NCI-H526 treated with DMSO at 0.1 percent for 48 hours (cell line): ENCODE measurements at places on chromosomes 3 and 15.

DNA sequence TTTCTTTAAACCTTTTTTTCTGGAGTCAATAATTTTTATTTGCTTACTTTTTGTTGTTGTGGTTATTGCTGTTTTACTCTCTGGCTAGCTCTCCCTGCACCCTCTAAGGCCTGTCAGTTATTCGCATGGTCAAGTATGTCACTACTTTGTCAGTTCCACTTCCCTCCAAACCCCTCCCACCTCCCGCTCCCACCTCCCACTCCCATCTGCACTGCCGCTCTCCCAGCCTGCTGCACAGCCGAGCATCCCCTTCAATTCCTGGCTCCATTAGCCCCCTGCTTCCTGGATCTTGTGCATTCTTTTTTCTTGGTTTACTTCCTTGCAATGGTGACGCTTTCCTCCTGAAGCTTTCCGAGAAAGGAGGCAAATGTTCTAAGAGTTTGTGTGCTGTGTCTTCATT lies 218.0 kb downstream of the XXYLT1 start:
- DNase-seq = no peak

- DNase-seq = no peak
Observed at GRCh38 chr3:36908647-36909180, 36.1 kb downstream of the TRANK1 start.

DNA sequence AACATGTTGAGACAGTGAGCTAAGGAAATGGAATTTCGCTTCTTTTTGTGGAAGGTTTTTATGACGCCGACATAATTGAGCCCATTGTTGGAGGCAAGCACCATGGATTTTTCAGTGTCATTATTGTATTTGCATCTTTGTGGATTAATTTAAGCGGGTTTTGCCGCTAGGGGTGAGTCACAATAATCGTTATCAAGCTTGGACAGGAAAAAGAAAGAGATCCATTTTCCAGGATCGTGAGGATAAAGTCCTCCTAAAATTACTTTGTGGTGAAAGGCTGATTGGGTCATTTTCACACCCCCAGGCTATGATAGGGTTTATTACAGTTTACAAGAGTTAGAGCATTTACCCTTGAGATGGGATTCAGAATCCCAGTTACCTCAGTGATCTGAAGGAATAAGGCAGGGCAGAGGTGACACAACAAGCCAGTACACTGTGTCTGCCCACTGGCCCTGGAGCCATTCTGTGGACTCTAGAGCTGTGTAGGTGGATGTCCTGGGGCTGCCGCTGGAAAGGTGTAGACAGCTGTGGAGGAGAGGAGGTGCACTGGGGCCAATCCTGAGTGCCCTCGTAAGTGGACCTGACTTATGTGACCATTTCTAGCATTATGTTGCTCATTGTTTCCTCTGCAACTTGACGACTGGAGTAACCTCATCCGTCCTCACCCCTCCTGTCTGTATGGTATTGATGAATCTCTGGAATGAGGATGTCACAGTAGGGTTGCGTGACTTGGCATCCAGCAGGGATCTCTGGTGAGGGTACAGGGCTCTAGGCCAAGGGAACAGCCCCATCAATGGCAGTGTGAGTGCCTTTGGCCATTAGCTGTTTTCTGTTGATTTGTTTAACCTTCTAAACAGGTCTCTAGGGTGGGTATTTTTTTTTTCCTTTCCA lies 370.1 kb downstream of the LRTM1 start:
- no peak for DNase-seq

- peak; percentile 25 for DNase-seq
Observed at GRCh38 chr15:44501768-44502366, 35.1 kb upstream of the EIF3J start.

GRCh38 chr3:15805756-15806266 lies 8.0 kb upstream of the ANKRD28 start:
- no peak for DNase-seq

DNA sequence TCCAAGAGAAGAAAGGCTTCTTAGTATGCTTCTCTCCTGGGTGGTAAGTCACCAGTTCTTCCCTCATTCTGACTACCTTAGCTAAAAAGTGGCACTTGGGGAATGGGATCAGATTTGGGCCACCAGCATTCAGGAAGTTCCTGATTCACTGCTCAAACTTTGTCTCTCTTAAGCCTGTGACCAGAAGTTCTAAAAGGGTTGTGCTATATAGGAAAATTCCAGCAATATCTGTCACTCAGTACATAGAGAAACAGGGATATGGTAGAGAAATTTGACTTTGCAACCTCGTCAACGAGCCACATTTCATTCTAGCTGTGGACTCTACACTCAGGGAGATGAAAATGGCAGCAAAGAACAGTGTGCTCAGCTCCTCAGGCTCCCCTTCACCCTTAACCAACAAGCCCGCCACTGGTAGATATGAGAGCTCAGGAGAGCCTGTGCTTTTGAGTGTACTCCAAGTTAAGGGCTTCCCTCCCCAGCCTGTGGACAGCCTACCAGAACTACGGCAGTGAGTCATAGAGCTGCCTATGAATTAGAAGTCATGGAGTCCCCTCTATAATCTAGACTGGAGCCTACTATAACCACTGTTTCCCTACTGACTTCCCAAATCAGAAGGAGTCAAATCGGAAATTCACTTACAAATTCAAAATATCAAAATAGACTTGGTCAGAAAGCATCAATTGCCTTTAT lies 52.6 kb upstream of the MYO5C start:
- no peak for DNase-seq

DNA sequence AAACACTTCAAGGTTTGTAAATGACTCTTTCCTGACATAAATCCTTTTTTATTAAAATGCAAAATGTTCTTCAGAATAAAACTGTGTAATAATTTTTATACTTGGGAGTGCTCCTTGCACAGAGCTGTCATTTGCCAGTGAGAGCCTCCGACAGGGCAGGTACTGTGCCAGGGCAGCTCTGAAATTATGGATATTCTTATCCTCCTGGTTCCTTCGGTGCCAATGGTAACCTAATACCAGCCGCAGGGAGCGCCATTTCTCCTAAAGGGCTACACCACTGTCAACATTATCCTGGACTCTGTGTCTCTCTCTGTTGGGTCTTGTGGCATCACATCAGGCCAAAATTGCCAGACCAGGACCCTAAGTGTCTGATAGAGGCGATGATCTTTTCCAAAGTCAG lies 33.0 kb downstream of the CHDH start:
- no peak for DNase-seq

DNA sequence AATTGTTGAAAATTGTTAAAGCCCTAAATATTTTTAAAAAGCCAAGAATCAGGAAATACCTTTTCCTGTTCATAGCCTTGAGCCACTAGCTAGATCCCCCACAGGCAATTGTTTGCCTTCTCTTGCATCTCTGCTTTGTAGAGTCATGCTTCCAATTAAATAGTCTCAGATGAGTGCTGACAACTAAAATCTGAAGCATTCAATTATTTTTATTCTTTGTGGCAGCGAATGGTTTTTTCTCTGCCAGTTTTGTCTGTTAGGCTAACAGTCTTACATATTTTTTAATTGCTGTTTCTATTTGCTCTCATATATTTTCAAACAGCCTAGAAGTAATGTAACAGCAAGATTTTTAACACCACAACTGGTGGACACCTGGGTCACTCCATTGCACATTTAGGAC lies 277.1 kb upstream of the GBE1 start:
- no peak for DNase-seq

DNA sequence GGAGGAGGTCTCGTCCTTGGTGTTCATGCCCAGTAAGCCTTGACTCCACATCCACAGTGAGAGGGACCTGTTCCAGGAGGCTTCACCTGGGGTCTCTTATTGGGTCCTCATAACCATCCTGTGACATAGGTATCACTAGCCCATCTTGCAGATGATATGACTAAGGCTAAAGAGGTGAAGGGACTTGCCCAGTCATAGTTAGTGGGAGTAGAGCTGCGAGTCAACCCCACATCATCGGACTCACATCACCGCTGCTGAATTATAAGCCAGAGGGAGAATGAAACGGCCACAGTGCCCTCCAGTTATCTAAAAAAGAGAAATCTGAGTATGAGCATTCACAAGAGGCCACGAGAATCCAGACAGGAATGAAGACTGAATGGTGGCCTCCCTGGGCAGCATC lies 66.0 kb downstream of the MESD start:
- DNase-seq = no peak

DNA sequence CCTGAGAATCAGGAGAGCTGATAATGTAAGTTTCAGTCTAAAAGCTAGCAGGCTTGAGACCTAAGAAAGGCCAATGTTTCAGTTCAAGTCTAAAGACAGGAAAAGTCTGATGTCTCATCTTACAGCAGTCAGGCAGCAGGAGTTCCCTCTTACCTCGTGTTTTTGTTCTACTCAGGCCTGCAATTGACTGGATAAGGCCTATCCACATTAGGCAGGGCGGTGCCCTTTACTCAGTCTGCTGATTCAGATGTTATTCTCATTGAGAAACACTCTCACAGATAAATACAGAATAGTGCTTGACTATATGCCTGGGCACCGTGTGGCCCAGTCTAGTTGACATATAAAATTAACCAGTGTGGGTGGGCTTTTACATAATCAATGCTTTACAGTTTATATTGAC lies 122.4 kb downstream of the NR1D2 start:
- DNase-seq = no peak

DNA sequence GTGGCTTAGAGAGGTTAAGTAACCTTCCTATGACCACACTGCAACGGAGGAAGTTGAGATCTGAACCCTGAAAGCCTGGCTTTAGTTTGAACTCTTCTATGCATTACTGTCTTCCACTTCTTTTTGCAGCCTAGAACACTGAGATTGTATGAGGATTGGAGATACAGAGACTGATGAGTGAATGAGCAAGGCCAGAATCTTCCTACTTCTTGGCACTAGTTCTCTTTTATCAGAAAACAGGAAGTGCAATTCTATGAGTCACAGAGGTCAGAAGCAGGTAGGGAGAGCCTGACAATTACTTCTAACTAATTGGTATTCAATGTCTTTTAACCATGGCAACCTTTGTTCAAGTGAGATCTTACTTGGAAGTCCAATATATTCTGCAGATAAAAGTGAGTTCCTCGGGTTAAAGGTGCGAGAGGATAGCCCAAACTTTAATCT lies 219.0 kb downstream of the SHQ1 start:
- peak; percentile 0 for DNase-seq

DNA sequence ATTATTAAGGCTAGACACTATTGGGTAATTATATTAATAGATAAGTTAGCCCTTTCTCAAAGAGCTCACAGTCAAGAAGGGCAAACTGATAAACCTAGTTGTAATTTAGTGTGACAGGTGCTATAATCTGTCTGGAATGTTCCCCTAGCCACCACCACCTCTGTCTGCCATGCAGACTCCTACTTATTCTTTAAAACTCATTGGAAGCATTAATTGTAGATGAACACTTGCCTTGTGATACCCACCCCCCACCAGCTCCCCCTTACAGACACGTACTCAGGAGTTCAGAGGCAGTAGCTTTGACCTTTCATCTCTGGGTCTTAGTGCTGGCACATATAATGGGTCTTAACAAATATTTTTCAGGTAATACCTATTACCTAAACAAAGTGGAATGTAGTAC lies 195.9 kb downstream of the TP63 start:
- no peak for DNase-seq

DNA sequence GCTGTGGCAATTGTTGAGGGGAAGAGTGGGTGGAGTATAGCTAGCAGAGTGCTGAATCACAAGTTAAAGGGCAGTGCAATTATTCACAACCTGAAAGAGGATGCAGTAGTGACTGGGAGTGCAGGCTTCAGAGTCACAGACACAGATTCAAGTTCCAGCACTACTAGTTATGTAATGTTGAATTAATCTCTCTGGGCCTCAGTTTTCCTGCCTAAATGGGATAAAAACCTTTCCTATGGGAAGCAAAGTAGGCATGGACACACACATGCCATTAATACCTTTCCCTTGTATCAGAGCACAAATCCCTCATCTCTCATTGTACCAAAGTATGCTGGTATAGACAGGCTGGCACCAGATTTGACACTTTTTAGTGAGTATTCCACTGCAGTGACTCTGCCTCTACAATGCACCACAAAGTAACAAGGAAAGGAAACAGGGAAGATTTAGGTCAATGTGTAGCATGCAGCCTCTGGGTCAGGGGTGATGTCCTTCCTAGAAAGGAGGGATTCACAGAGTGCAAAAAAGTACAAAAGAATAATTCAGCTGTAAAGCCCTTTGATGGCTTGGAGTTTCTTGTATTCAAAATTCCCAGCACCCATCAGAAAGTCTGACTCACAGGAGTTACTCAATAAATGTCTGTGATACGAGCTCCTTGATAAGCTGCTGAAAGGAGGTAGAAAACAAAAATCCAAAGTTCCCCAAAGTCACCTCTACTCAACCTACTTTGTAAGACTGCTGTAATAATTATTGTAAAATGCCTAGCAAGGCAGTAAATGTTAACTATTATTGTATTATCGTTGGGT lies 507.5 kb upstream of the TGFBR2 start:
- DNase-seq = no peak

DNA sequence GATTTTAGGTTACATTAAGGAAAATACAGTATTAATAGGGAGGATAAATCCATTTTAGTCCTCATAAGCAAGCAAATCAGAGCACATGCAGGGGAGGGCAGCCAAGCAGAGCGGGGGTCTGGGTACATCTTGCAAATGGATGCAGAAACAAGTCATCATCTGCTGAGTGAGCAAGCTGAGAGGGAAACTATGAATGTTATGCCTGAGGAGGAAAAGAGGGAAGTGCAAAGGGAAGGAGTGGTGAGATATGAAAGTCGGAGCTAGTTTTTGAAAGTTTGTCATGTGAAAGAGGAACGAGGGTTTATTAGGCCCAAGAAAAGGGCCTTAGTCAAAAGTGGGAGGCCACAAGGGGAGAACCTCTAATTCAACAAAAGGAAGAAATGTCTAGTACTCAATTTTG lies 15.4 kb downstream of the PTX3 start:
- no peak for DNase-seq

DNA sequence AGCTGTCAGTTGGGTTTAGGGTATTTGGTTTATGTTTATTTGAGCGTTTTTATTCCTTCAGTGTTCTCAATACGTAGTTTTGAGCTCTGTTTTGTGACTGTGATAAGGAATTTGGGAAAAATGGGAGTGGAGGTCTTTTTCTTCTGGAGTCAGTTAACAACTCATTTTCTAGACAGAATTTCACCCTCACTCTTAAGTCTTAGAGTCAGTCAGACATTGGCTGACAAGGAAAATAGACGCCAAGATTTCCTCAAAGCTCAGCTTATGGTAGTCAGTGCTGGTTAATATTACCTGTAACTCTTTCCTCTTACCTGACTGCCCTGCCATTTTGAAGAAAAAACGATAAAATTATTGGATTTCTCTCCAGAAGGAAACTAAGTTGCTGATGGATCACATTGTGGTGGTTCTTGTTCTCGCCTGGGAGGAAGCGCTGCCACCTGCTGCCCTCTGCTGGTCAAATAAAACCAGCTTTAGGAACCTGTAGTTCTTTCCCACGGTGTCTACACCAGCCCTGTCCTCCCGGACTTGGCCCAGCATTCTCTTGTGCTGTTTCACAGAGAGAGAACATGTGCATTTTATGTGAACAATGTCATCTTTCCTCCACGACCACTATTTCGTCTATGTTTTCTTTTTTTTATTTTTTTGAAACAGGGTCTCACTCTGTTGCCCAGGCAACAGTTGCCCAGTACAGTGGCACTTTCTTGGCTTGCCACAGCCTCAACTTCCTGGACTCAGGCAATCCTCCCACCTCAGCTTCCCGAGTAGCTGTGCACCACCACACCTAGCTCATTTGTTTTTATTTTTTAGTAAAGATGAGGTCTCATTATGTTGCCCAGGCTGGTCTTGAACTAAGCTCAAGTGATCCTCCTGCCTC lies 41.4 kb upstream of the UMPS start:
- DNase-seq = peak; percentile 58
